ENCODE measurements at places on chromosomes 7 and 10.

DNA sequence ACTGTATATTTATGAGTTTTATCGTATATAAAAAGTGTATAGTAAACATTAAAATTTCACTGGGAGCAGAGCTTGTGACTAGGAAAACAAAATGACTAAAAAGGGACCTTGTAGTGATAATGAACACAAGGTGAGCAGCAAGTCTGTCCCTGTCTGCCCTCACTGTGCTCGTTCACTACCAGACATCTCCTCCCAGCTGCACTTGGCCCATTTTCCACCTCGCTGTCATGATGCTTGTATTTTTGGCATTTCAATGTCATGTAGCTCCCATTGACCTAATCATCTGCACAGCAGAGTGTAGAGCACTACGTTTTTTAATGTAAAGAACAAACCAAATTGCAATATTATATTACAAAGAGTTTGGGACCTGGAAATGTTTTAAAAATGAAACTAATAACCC is 207.2 kb downstream of the ZEB1 start:
- no peak for DNase-seq

DNA sequence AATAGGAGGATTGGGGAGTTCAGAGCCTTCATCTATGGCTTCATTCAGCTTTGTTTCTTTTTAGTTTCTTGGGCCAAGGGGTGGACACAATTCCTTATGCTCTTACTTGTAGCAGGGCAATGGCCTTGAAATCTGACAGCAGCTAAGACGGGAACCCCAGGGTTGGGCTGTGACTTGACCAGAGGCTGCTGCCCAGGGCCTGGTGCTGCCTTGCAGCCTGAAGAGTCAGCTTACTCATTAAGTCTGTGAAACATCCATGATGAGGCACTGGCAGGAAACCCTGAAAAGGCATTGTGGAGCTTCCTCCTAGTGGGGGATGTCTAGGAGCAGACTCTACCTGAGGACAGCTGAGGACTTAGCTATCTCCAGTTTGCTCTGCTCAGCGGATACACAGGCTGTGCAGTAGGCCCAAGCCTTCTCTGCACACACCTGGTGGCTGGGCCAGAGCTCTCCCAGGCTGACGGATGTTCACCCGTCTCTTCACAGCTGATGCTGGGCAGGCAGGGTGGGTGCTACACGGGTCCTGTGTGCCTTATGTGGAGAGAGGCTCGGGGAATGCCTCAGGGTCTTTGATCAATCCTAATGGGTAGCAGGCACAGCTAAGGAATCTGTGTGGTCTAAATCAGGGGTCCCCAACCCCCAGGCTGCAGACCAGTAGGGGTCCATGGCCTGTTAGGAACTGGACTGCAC is 17.8 kb downstream of the CXCL12 start:
- no peak for DNase-seq

DNA sequence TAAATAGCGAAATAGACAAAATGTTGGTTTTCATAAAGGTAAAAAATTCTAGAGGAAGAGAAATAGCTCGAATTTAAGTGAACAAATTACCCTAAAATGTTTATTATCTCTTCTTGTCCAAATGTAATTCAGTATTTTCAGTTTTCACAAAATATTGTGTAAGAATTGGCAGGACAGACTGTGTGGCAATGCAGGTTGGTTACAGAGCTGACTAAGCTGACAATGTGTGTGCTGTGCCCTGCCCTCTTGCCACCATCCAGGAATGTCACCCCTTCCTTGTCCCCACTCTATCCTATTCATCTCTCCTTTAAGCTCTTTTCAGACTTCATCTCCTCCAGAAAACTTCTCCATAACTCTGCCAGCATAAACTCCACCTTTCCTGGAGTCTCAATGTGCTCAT is 46.1 kb downstream of the COL28A1 start:
- DNase-seq, result no peak

GRCh38 chr7:156478486-156478885 is 162.1 kb upstream of the RNF32 start:
- no peak for DNase-seq

DNA sequence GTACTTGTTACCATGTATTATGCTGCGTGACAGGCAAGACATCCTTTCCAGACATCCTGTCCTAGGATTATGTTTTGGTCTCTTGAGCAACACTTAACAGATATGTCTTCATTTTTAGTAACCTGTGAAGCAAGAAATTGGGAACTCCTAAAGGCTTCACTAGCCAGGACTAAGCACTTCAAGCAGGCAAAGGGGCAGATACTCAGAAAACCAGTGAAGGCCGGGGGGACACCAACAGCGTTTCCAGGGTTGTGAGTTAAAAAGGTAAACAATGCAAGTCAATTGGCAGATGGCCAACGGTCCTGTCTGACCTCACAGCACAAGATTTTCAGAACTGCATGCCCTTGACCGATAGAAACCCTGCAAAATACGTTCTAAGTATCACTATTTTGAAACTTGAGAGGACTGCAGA is 77.6 kb upstream of the SFMBT2 start:
- no peak for DNase-seq
